ENCODE measurements at places on chromosomes 4 and X.

DNA sequence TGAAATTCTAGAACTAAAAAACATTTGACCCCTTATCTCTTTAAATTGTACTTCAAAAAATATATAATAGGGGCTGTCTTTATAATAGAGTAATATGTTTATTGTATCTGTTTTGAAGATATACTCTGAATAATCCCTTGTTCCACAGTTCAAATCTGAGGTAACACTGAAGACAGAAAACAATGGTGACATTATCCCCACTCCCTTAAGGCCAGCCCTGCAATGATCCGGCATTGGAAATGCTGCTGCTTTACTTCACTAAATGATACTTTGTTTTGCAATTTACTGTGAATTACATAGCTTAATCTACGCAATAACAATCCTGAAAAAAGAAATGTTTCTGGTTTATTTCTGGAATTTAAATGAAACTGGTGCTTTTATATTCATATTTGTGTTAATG lies 34.4 kb upstream of the ZFP42 start:
- DNase-seq: no peak

- DNase-seq: no peak
These were observed 349.7 kb downstream of the IQCM start for GRCh38 chr4:149465955-149466354.

DNA sequence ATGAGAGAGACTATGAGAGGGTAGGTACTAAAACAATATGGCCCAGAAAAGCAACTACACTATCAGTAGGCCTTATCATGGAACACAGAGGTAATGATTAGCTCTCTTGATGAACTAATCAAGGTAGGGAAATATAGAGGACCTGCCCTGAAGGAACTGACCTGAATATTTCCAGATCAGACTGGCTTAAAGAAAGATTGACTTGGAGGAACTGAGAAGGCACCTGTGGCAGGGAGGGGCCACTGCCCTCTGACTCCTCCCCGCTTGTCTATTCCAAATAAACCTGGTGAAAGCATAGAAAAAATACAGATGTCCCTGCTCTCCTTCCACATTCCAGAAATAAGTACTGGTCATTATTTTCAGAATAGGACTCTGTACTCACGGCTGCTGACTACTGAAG lies 5.5 kb downstream of the RPS6KA6 start:
- no peak for DNase-seq

GRCh38 chrX:38095971-38096529 lies 89.7 kb downstream of the SYTL5 start:
- DNase-seq: no peak

DNA sequence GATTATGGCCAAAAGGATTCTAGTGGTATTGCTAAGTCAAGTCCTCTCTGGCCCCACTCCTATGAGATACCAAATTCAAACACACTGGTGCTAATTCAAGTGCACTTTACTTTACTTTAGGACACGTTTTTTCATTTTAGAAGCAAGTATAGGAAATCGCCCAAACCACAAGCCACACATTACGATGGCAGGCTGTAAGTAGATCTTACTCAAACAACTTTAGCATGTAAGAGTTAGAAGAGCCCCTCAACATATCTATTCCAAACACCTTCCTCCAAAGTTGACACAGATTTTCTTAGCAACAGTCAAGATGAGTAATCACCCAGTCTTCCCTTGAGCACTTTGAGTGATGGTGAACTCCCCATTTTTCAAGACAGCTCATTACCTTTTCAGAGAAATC lies 43.6 kb downstream of the DRD5 start:
- DNase-seq: no peak

- DNase-seq: no peak
These were observed 30.0 kb upstream of the PGK1 start for GRCh38 chrX:78074088-78074487.

DNA sequence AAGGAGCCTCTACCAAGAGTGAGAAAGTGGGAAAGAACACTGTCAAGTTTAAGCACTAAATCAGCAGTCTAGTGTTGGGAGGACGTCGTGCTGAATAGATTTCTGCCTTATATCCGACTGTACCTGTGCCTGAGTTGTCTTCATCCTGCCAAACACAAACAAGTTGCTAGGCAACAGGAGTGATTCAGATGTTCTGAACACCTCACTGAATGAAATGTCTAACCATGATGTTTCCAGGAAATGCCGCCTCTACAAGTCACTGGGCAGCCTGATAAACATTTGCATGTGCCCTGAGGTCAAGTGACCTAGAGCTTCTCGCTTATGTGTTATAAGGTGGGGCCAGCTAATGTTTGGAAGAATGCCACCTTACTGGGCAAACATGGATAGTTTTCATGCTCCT lies 37.9 kb downstream of the SGMS2 start:
- no peak for DNase-seq

- DNase-seq: no peak
These were observed 157.6 kb upstream of the C1QTNF7 start for GRCh38 chr4:15270201-15270600.

DNA sequence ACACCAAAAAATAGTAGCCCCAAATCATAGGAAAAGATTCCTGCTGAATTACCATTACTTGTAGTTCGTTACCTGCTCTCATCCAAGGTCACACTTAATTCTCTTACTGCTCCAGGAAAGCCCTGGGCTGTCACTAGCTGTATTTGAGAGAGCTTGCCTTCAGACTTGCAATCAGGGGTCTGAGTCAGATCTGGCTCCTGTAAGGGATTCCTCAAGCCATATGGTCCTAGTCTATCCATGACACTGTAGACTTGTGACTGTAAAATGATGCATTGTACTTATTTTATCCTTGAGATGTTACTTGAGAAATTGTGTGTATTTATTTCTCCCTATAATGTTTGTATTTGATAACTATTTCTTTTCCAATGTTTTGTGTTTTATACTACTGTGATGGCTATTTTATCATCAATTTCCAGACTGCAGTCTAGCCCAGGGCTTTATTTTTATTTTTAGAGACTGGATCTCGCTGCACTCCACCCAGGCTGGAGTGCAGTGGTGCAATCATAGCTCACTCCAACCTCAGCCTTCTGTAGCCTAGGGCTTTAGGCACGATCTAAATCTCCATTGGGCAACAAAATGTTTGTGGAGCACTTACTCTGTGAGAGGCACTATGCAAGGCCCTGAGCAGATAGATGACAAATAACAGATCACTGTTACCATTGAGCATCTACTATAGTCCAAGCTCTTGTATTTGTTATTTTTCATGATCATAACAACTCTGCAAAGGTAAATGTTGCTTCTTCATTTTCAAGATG lies 24.2 kb downstream of the ERVMER34-1 start:
- no peak for DNase-seq

DNA sequence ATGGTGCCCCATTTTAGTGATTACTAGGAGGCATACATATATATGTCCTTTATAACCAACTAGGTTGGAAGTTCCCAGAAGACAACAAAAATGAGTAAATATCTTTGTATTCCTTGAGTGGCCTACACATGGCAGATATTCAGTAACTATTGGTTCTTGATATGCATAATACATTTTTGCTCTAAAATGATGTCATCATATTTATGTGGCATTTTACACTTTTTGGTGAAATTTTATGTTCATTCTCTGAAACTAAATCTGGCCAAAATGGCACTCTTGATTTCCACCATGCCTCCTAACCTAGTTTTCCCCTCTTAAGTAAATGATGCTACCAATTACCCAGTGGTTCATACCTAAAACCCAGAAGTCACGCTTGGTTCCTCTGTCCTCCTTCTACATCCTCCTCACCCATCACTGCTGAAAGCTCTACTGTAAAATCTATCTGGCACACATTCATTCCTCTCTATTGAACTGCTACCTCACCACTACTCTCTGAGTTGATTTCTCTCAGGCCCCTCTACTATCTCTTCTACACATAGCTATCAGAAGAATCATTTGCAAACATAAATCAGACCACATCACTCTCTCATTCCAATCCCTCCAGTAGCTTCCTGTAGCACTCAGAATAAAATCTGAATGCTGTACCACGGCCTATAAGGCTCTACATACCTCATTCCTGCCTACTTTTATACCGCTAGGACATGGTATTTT lies 13.4 kb downstream of the SLC10A7 start:
- no peak for DNase-seq

DNA sequence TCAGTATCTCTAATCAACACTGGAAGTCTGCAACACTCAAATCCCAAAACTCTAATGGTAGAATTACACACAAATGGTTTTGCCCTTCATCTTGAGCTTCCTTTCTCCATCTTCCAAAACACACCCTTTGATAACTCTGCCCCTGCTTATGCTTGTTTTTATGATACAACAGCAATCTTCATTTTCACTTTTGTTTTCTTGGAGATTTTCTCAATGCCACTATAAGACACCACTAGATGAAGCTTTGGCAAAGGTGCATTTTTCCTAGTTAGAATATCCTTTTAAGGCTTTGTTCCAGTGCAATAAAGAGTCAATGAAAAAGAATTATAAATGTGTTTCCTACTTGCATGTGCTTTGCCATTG lies 472.4 kb upstream of the NWD2 start:
- no peak for DNase-seq

- no peak for DNase-seq
These were observed 6.4 kb upstream of the BGN start for GRCh38 chrX:153488231-153488914.

- DNase-seq: peak; percentile 58
These were observed 222.3 kb upstream of the AGTR2 start for GRCh38 chrX:115948018-115948923.

GRCh38 chr4:100169491-100170485 lies 20.5 kb downstream of the DDIT4L start:
- DNase-seq: no peak

DNA sequence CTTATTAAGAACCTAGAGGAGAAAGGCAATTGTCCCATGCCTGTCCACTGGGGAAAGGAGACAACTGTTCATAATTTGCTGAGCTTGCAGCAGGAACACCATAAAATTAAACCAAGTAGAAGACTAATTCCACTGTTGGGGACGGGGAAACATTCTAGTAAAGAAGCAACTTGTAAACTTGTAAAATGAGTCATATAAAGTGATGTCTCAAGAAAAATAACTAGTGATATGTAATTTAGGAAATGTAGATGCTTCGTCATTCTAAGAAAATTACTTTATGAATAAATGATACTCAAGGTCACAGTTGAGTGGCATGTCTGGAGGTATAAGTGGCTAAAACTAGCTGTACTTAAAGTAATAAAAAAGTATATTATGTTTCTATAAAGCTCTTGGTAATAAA lies 121.2 kb upstream of the MID1 start:
- no peak for DNase-seq

GRCh38 chrX:108511721-108512120 lies 72.1 kb downstream of the COL4A5 start:
- DNase-seq: no peak

DNA sequence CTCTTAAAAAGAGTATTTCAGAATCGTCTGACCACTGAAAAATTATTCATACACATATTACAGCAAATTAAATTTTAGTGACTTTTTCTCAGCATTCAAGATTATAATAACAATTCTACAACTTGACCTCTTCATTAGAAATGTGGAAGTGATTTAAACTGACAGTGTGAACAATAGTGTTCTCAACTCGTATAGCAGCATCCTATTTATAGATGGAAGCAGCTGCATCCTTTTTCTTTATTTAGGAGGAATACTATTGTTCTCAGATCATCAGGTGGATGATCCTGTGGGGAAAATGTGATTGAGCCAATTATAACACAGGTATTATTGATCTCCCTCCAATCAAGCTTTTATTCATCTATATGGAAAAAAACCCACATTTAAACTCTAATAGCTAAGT lies 56.7 kb downstream of the RAPGEF2 start:
- no peak for DNase-seq

DNA sequence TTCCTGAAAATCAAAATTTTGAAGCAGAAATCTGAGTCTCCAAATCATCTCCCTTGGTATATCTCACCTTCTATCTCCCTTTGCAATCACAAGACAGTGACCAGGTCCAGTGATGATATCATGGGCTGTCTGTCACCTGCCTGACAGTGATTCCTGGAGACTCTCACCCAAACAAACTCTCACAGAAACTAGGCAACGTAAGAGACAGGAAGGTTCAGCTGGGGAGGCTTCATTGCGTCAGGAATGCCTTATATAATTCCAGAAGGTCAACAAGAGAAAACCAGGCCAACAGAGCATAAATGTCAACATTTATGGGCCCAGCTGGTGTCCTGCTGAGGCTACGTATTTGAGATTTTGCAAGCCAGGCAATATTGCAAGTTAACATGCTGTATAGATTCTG lies 412.7 kb downstream of the KCNIP4 start:
- no peak for DNase-seq

GRCh38 chr4:7202411-7202810 lies 10.1 kb downstream of the SORCS2 start:
- no peak for DNase-seq

GRCh38 chr4:41069838-41070237 lies 144.5 kb downstream of the APBB2 start:
- DNase-seq: peak; percentile 70

GRCh38 chr4:175034986-175035705 lies 117.0 kb downstream of the ADAM29 start:
- DNase-seq: no peak

GRCh38 chr4:26746802-26747213 lies 113.8 kb upstream of the STIM2 start:
- DNase-seq: no peak

GRCh38 chr4:173014113-173014558 lies 154.5 kb upstream of the GALNT7 start:
- no peak for DNase-seq

DNA sequence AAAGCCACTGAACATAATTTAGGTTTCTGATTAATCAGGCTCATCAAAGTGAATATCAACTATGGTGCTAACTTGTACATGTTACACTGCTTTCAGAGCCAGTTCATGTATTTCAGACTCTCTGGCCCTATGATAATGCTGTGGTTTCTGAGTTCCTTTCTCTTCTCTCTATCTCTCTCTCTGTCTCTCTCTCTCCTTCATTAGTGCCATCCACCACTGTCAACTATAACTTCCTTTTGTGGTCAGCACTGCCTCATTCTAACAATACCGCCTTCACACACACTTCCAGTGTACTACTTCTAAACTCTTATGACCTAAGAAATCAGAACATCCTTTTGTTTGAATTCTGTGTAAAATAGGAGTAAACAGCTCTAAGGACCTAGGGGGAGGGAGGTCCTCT lies 907.1 kb downstream of the RPA4 start:
- no peak for DNase-seq

GRCh38 chr4:16860516-16860915 lies 37.9 kb downstream of the LDB2 start:
- no peak for DNase-seq

DNA sequence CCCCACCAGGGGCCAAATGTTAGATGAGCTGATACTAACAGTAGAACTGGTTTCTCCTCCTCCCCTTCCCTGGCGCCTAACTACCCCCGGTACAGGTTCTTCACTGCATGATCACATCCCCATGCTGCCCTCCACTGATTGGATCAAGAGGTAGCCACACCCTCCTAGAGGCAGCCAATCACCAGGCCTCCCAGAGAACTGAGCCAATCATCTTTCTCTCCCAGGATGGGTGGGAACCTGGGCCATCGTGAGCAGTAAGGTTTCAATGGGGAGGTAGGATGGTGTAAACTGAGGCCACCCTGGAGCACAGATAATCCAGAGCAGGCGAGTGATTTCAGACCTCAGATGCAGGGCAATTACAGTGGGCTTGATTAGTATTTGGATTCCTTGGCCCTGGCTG lies 64.2 kb downstream of the PPP2R2C start:
- DNase-seq: no peak
